GM23338 (cell line): ENCODE measurements at places on chromosomes 4 and X. TPM values are rescaled to one million over a fixed set of nuclear protein-coding genes. Genes with fewer than 3 reads are reported as not detected.

Gene CITED1
- 0.45 and 2.1 TPM in 2 replicates for total RNA-seq

- H3K27ac ChIP-seq: no peak overlapping the region
- DNase-seq: peak; percentile 54
- H3K4me1 ChIP-seq: no peaks in the 10 kb centered on the region
- no peaks in the 10 kb centered on the region for H3K36me3 ChIP-seq
- no peak overlapping the region for H3K4me3 ChIP-seq
Measured at GRCh38 chrX:22748093-22748999, 251.4 kb upstream of the DDX53 start.

DNA sequence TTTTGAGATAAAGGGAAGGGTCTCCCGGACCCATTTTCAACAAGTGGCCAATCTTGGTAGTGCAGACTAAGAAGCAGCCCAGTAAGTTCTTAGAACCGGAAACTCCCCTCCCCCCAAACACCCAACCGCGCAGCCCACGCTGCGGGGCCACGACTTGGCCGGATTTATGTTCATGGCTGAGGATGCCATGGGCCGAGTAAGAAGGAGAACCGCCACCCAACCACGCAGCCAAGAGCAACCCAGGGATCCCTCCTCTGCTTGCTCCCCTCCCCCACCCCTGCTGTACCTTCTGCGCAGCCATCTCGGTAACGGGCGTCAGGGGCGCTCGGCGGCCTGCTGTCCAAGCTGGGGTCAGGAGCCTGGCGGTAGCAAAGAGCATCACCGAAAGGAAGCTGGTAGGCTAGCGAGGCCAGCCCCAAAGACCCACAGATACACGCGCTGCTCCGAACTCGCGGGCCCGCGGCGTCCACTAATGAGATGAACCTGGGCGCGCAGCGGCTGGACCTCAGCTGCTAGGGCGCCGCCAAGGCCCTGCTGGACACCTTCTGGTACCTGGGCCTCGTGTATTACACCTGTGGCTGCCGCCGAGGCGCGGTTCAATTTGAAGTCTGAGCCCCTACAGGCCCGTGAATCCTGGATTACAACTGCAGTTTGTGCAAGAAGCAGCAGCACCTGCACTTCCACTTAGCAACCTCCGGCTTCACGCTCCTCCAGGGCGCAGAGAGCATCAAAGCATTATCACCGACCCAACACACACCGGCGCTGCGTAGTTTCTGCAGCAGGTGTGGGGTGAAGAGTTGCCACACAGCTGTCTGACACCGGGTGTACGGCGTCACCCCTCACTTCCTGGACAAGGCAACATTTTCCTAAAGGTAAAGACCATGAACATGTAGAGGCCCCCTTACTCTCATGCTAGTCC lies 63.4 kb downstream of the NUDT10 start:
- H3K4me1 ChIP-seq: peaks cover 4% of the 10 kb centered on the region; the same call in 1 of the 2 replicates
- H3K27me3 ChIP-seq: no peaks in the 10 kb centered on the region; the same call in 1 of the 2 replicates
- DNase-seq: peak; percentile 73
- H3K36me3 ChIP-seq: no peaks in the 10 kb centered on the region

Gene UGT2B11
- not detected in 2 replicates for total RNA-seq

GRCh38 chr4:168993714-168994510 lies 16.1 kb downstream of the CBR4 start:
- H3K4me1 ChIP-seq: no peaks in the 10 kb centered on the region
- no peak overlapping the region for H3K4me3 ChIP-seq
- no peaks in the 10 kb centered on the region for H3K27me3 ChIP-seq
- peaks cover 10% of the 10 kb centered on the region; the same call in 1 of the 2 replicates for H3K36me3 ChIP-seq
- H3K27ac ChIP-seq: 0 out of 2 replicates have a peak overlapping the region, but pooled peaks have one; percentile 55
- DNase-seq: no peak

- H3K27me3 ChIP-seq: no peaks in the 10 kb centered on the region
- no peak for DNase-seq
- H3K27ac ChIP-seq: no peak overlapping the region
- no peak overlapping the region for H3K4me3 ChIP-seq
Measured at GRCh38 chr4:525660-526059, 26.6 kb downstream of the PIGG start.

DNA sequence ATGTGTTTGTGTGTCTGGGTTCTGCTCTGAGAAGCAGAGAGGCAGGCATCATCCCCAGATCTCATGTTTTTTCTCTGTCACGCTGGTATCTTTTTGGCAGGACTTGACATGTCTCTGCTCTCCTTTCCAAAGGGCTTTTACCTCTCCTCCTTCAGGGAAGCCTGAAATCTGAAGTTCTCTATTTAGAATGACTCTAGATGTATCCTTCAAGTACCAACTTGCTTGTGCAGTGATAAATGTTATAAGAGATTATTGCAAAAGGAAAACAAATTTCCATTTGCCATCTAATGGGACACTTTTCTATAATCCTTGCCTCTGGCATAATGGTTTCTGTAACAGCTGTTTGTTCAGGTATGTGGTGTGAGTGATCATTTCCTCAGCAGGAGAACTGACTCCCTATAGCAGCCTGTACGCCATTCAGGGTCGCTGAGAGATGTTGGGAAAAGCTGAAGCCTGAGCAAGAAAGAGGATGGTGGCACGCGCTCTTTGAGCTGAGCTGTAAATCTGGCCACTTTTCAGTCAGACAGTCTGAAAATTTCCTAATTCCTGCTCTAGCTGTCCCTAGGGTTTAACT lies 72.5 kb downstream of the CNGA2 start:
- no peak for DNase-seq
- H3K4me1 ChIP-seq: 0 out of 2 replicates have a peak, but pooled peaks cover 7% of the 10 kb centered on the region
- H3K27ac ChIP-seq: no peak overlapping the region
- no peak overlapping the region for H3K4me3 ChIP-seq
- H3K27me3 ChIP-seq: no peaks in the 10 kb centered on the region

Gene GLRB
- total RNA-seq: 1.0 and 1.9 TPM in 2 replicates

DNA sequence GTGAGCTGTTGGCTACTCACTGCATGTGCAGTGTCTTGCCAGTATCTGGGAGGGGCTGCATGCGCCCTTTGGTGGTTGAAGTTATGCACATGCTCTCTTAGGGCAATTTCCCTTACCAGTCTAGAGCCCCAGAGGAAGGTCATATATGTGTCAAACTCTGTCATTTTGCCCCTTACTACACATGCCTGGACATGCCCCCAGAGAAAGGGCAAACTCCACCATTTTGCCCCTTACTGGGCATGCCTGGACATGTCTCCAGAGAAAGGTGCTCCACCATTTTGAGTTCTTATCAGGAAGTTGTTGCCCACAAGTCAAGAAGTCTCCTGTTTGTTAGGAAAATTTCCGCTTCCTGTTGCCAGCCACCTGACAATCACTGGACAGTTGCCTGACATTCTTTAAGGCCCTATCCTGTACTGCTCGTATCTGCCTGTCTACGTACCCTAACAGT lies 56.4 kb upstream of the PLAC8 start:
- H3K27me3 ChIP-seq: no peaks in the 10 kb centered on the region
- H3K4me3 ChIP-seq: no peak overlapping the region
- no peak overlapping the region for H3K27ac ChIP-seq

Gene NPFFR2
- 0.28 and 5.9 TPM in 2 replicates for total RNA-seq

GRCh38 chrX:136261321-136261720 lies 10.1 kb upstream of the MAP7D3 start:
- no peaks in the 10 kb centered on the region for H3K4me1 ChIP-seq
- H3K36me3 ChIP-seq: no peaks in the 10 kb centered on the region
- no peaks in the 10 kb centered on the region for H3K27me3 ChIP-seq
- H3K4me3 ChIP-seq: no peak overlapping the region

Gene DAPP1
- not detected in 2 replicates for total RNA-seq

Gene RPA4
- 0.47 and 1.4 TPM in 2 replicates for total RNA-seq

DNA sequence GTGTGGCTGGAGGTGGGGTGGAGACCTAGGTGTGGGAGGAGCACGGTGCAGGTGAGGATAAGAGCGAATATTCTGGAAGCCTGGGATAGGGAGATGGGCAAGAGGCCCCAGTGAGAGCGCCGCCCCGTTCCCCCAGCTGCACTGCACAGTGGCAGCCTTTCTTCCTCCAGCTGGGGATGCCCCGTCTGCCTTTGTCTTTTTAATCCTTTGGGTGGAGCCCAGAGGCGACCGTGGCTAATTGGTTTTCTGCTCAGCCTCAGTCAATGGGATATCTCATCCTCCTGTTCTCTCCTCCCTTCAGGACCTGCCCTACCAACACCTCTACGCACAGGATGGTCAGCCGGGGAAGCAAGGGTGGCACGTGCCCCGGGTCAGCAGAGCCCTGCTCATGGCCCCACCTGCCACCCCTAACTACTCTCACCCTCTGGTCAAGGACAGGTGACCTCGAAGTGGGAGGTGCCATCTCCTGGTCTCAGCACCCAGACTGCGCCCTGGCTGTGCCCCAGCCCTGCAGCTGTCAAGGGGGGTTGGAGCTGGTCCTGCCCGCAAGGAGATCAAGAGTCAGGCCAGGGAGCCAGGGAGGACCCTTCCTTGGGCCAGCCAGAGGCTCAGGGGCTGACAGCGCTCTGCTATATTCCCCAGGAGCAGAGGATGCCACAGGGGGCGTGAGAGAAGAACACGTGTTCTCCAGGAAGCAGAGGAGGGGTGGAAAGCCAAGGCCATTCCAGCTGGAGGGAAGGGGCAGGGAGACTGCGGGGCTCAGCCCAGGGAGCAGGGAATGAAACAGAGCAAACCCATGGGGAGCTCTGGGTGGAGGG lies 64.0 kb downstream of the ADRA2C start:
- peak; percentile 56 for DNase-seq
- H3K4me1 ChIP-seq: peaks cover 6% of the 10 kb centered on the region; the same call in 1 of the 2 replicates
- no peaks in the 10 kb centered on the region for H3K27me3 ChIP-seq
- no peaks in the 10 kb centered on the region for H3K36me3 ChIP-seq
- no peak overlapping the region for H3K27ac ChIP-seq

GRCh38 chrX:44889824-44890223 lies 16.8 kb downstream of the KDM6A start:
- H3K36me3 ChIP-seq: no peaks in the 10 kb centered on the region
- DNase-seq: no peak
- peaks cover 5% of the 10 kb centered on the region; the same call in 1 of the 2 replicates for H3K4me1 ChIP-seq
- H3K27me3 ChIP-seq: no peaks in the 10 kb centered on the region
- H3K4me3 ChIP-seq: no peak overlapping the region
- no peak overlapping the region for H3K27ac ChIP-seq

- peaks cover 22% of the 10 kb centered on the region; the same call in 1 of the 2 replicates for H3K4me1 ChIP-seq
- DNase-seq: no peak
- H3K36me3 ChIP-seq: no peaks in the 10 kb centered on the region
- H3K4me3 ChIP-seq: no peak overlapping the region
- no peak overlapping the region for H3K27ac ChIP-seq
- peaks cover 31% of the 10 kb centered on the region for H3K27me3 ChIP-seq
Measured at GRCh38 chr4:2423695-2424094, 4.9 kb downstream of the CFAP99 start.

DNA sequence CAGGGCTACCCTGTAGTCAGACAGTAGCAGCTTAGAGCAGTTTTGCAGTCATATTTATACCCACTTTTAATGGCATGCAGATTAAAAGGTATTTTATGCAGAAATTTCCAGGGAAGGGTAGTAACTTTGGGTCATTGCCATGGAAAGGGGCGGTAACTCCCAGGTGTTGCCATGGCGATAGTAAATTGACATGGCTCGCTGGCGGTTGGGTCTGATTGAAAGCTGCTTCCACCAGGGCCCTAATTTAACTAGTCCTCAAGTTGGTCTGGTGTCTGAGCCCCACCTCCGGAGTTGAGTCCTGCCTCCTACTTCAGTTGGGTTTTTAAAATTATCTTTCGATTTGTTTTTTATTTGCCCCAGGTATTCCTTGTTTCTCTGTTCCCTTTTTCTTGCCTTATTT lies 70.1 kb downstream of the NAA11 start:
- no peak overlapping the region for H3K27ac ChIP-seq
- H3K4me3 ChIP-seq: no peak overlapping the region
- no peaks in the 10 kb centered on the region for H3K27me3 ChIP-seq
- H3K36me3 ChIP-seq: no peaks in the 10 kb centered on the region
- peak; percentile 81 for DNase-seq
- no peaks in the 10 kb centered on the region for H3K4me1 ChIP-seq

GRCh38 chr4:139229534-139230039 lies 50.4 kb downstream of the MGARP start:
- peaks cover 10% of the 10 kb centered on the region for H3K4me1 ChIP-seq
- DNase-seq: peak; percentile 79
- no peak overlapping the region for H3K4me3 ChIP-seq
- no peaks in the 10 kb centered on the region for H3K36me3 ChIP-seq

- no peak overlapping the region for H3K4me3 ChIP-seq
- no peaks in the 10 kb centered on the region for H3K27me3 ChIP-seq
- H3K36me3 ChIP-seq: no peaks in the 10 kb centered on the region
- no peaks in the 10 kb centered on the region for H3K4me1 ChIP-seq
Measured at GRCh38 chr4:25307596-25307995, 5.0 kb upstream of the ZCCHC4 start.

- H3K4me1 ChIP-seq: peaks cover 13% of the 10 kb centered on the region; the same call in 1 of the 2 replicates
- no peaks in the 10 kb centered on the region for H3K27me3 ChIP-seq
- H3K27ac ChIP-seq: no peak overlapping the region
- no peak overlapping the region for H3K4me3 ChIP-seq
Measured at GRCh38 chr4:71266090-71266794, 72.6 kb upstream of the SLC4A4 start.

DNA sequence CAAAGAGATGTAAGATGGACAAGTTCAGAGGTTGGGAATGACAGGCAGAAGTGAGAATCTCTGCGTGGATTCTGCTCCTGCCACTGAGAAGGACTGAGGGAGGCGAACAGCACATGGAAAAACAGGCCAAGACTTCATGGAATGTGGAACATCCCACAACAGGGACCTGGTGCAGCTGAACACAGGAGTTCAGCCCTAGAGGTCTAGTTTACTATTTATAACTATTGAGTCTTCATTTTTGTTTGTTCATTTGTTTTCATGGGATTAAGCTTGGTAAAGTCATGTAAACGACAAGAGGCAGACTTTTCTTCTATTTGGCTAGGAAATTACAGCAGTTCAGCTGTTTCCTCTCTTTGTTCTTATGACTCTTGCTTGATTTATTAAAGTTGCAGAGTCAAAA lies 234.5 kb downstream of the MAML3 start:
- H3K4me1 ChIP-seq: peaks cover 54% of the 10 kb centered on the region
- no peak overlapping the region for H3K4me3 ChIP-seq
- no peak overlapping the region for H3K27ac ChIP-seq
- H3K27me3 ChIP-seq: no peaks in the 10 kb centered on the region
- no peaks in the 10 kb centered on the region for H3K36me3 ChIP-seq

DNA sequence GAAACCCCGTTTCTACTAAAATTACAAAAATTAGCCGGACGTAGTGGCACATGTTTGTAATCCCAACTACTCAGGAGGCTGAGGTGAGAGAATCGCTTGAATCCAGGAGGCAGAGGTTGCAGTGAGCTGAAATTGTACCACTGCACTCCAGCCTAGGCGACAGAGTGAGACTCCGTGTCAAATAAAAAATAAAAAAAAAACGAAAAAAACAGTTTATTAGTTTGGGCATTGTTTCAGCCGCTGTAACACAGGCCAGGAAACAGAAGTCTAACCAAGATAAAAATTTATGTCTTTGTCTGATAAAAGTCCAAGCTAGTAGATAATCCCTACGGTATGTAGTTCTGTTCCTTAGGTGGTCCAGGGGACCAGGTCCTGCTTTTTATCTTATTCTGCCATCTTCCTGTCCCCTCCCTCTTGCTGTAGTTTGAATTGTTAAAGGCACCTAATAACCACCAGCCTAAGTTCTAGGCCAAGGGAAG lies 21.4 kb downstream of the USO1 start:
- H3K4me1 ChIP-seq: no peaks in the 10 kb centered on the region
- no peak for DNase-seq
- peaks cover 8% of the 10 kb centered on the region; the same call in 1 of the 2 replicates for H3K36me3 ChIP-seq
- no peaks in the 10 kb centered on the region for H3K27me3 ChIP-seq
- H3K27ac ChIP-seq: peak overlapping the region; percentile 28; the same call in 1 of the 2 replicates

- no peaks in the 10 kb centered on the region for H3K4me1 ChIP-seq
- no peaks in the 10 kb centered on the region for H3K36me3 ChIP-seq
- H3K27me3 ChIP-seq: no peaks in the 10 kb centered on the region
- no peak overlapping the region for H3K4me3 ChIP-seq
- DNase-seq: no peak
Measured at GRCh38 chr4:636628-637159, 11.3 kb downstream of the PDE6B start.

- peaks cover 12% of the 10 kb centered on the region for H3K4me1 ChIP-seq
- H3K27ac ChIP-seq: no peak overlapping the region
- no peaks in the 10 kb centered on the region for H3K36me3 ChIP-seq
- no peak overlapping the region for H3K4me3 ChIP-seq
- no peak for DNase-seq
- no peaks in the 10 kb centered on the region for H3K27me3 ChIP-seq
Measured at GRCh38 chrX:129694805-129695204, 40.0 kb upstream of the APLN start.

Gene ATP11C
- total RNA-seq: 90.7 and 95.6 TPM in 2 replicates
